SK-N-MC (cell line): ENCODE measurements at places on chromosomes 3 and 15.

- DNase-seq: no peak
These were observed 38.7 kb upstream of the SKOR1 start for GRCh38 chr15:67786646-67787045.

GRCh38 chr3:49411535-49411967, 225 bp downstream of the RHOA start:
- DNase-seq: no peak

- no peak for DNase-seq
These were observed 105.5 kb upstream of the SMAD3 start for GRCh38 chr15:66959875-66960274.

- DNase-seq: no peak
These were observed 698 bp downstream of the MELTF start for GRCh38 chr3:197028728-197029510.

DNA sequence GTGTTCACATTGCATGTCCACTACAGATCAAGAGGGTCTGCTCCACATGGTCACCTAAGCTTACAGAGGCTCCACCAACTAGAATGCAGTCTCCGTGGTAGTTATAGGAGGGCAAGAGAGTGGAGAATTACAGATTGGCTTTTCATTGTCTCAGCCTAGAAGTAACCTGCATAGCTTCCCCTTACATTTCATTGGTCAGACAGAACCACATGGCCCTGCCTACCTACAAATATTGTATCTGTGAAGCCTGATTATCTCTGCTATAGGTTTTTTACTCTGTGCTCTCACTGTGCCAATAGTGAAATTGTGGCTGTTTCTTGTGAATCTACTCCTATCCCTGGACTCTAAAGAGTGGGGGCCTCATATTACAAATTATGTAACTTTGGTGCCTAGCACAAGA, 2.5 kb upstream of the TLNRD1 start:
- DNase-seq: no peak

DNA sequence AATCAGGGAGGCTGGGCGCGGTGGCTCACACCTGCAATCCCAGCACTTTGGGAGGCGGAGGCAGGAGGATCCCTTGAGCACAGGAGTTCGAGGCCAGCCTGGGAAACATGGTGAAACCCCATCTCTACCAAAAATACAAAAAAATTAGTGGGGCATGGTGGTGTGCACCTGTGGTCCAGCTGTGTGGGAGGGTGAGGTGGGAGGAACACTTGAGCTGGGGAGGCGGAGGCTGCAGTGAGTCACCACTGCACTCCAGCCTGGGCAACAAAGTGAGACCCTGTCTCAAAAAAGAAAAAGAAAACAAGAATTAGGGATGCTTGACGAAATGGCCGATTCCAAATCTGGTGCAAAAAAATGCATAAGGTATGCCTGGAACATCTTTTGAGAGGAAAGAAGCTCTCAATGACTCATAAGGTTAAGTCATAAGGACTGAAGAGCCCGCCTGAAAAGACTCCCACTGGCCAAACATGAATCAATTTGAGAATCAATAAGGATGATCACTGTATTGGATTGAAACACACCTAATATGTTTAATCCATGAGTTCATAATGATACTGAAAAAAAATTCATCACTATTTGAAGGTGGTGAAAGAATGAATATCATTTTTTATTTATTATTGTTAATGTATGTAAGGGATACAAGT, 27.7 kb downstream of the BLM start:
- no peak for DNase-seq

DNA sequence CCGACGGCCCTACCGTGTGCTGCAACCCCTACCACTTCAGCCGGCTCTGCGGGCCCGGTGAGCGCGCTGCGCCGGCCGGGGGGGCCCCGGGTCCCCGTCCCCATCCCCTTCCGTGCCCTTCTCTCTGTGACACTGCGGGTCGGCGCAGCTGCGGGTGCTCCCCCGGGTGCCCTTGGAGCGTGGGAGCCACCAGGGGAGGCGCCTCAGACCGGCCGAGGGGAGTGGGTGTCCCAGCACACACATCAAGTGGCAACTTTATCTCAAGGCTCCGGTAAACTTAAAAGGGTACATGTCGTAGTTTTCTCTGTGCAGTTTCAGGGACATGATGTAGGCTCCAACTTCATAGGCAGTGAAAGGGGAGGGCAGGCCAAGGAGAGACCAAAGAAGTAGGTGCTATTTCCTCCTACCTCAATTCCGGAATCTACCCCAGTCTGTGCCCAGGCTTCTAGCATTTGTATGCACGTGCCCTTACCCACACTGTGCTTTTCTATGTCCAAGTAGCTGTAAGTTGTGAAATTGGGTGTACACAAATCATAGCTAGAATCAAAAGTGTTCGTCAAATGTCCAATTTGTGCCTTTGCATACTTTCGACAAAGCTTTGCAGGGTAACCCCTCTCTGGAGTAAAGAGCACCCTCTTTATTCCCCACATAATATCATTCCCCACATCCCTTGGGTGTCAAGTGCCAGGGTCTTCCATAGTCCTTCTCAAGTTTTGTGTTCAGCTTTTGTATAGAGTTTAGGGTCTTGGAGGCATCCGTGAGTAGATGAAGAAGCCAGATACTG, 2.2 kb downstream of the SMAD6 start:
- no peak for DNase-seq
